ENCODE measurements at places on chromosomes 11 and 22. TPM values are rescaled to one million over a fixed set of nuclear protein-coding genes. Genes with fewer than 3 reads are reported as not detected.

GRCh38 chr22:44424359-44424682 is 73.7 kb downstream of the RTL6 start:
- DNase-seq = no peak
- no peak overlapping the region for H3K27ac ChIP-seq
- H3K36me3 ChIP-seq = no peaks in the 10 kb centered on the region
- H3K27me3 ChIP-seq = peaks cover 26% of the 10 kb centered on the region
- H3K4me1 ChIP-seq = peaks cover 2% of the 10 kb centered on the region

DNA sequence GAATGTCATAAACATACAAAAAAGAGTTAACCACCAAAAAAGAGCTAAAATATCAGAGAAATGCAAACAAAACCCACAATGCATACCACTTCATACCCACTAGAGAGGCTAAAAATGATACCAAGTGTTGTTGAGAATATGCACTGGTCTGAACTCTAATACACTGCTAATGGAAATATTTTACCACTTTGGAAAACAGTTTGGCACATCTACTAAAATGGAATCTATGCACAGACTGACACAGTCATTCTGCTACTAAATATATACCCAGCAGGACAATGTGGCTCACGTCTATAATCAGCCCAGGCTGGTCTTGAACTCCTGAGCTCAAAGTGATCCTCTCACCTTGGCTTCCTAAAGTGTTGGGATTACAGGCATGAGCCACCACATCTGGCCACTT is 18.0 kb downstream of the MAPK1 start:
- peaks cover 40% of the 10 kb centered on the region for H3K36me3 ChIP-seq
- H3K27ac ChIP-seq = no peak overlapping the region
- DNase-seq = no peak
- H3K4me1 ChIP-seq = peaks cover 16% of the 10 kb centered on the region
- H3K27me3 ChIP-seq = no peaks in the 10 kb centered on the region
- H3K4me3 ChIP-seq = no peak overlapping the region

DNA sequence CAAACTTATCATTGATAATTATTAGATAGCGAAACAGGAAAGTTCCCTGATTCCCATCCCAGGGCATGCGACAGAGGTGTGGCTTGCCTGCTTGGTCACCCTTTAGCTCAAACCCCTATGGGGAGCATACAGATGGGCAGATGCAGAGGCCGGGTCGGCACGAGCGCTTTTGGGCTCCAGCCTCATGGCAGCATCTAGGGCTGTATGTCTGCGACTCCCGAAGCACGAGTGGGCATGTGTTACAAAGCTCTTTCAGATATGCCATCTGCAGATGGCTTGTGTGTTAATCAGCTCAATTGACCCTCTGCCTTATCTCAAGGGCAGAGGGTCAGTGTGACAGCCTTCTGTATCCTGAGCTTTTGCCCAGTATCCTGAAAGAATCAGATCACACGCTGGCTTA is 2069.3 kb upstream of the RAG2 start:
- H3K36me3 ChIP-seq = no peaks in the 10 kb centered on the region
- H3K4me1 ChIP-seq = no peaks in the 10 kb centered on the region
- H3K27me3 ChIP-seq = no peaks in the 10 kb centered on the region
- no peak for DNase-seq
- no peak overlapping the region for H3K4me3 ChIP-seq

DNA sequence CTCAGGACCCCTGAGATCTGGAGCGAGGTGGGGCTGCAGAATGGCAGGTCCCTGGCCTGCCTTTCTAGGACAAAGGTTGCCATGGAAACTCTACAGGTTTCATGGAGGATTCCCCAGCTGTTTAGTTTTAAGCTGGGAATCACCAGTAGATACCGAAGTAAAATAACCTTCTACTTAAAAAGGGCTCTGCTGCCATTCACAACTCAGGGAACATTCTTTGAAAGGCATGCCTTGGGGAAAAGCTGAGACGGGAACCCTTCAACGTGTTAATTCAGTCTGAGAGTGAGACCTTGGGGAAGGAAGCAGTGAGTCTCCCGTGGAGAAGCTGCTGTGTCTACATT is 493.3 kb downstream of the BRD1 start:
- H3K36me3 ChIP-seq = no peaks in the 10 kb centered on the region
- no peak overlapping the region for H3K27ac ChIP-seq
- no peak for DNase-seq
- H3K4me1 ChIP-seq = no peaks in the 10 kb centered on the region
- no peaks in the 10 kb centered on the region for H3K27me3 ChIP-seq

The POU2AF2 gene
- total RNA-seq = not detected

All from activated naive CD8-positive, alpha-beta T cell treated with anti-CD3 and anti-CD28 coated beads, Interleukin-2, amount 10 ng/mL, durations not matched to agents 7 days and 5 days (primary cell).